ENCODE measurements at places on chromosomes 5 and 9. TPM values are rescaled to one million over a fixed set of nuclear protein-coding genes. Genes with fewer than 3 reads are reported as not detected.

GRCh38 chr9:128493424-128493823 lies 11.1 kb upstream of the GLE1 start:
- no peak for DNase-seq

GRCh38 chr5:10663489-10664179 lies 97.4 kb downstream of the DAP start:
- peak; percentile 49 for DNase-seq

GOLM1 gene
- 120 TPM for total RNA-seq

MLLT3 gene
- 26.6 TPM for total RNA-seq

- no peak for DNase-seq
Observed at GRCh38 chr5:139631520-139632165, 16.5 kb upstream of the CXXC5 start.

DNA sequence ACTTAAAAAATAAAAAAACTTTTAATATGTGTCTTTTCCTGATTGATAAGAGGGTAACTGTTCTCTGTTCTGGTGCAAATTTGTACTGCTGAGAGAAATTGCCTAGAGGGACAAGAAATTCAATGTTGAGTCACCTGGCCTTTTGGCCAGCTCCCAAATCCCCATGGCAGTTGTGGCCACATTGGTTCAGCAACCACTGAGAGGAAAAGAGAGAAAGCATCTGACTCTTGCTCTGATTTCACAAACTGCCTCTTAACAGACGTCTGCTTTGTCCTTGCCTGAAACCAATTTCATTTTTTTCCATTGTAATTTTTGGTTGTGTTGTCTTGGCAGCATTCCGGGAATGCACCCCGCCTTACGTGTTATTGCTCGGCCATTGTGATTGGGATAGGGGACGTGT lies 42.4 kb downstream of the NTRK2 start:
- DNase-seq = peak; percentile 64

- DNase-seq = no peak
Observed at GRCh38 chr5:14850419-14851049, 21.0 kb downstream of the ANKH start.

DNA sequence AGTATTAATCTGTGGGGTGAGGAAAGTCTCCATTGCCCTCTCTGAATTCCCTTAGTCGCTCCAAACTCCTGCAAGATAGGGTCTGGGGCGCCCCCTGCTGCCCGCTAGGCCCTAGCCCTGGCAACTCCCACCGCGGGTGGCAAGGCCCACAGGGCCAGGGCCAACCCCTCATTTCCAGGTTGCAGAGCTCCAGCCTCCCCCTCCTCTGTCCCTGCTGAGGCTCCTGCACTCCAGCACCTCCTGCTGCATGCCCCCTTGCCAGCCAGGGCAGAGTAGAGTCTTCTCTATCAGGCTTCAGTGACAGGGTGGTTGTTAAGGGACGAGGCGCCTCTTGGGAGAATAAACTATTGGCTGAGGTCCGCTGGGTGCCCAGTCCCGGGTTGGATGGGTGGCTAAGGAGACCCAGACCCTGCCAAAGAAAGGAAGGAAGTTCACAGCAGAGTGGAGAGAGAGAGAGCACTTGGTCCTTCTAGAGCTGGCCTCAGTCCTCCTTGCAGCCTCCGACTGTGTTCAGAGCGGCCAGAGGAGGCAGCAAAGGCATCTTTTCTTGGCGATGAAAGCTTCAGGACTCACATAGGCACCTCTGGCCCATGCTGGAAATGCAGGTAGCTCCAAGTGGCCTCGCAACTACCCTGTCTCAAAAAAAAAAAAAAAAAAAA lies 45.6 kb downstream of the SAR1B start:
- peak; percentile 79 for DNase-seq

All from SJCRH30 (cell line).